A172 (cell line): ENCODE measurements at places on chromosomes 16 and 17.

DNA sequence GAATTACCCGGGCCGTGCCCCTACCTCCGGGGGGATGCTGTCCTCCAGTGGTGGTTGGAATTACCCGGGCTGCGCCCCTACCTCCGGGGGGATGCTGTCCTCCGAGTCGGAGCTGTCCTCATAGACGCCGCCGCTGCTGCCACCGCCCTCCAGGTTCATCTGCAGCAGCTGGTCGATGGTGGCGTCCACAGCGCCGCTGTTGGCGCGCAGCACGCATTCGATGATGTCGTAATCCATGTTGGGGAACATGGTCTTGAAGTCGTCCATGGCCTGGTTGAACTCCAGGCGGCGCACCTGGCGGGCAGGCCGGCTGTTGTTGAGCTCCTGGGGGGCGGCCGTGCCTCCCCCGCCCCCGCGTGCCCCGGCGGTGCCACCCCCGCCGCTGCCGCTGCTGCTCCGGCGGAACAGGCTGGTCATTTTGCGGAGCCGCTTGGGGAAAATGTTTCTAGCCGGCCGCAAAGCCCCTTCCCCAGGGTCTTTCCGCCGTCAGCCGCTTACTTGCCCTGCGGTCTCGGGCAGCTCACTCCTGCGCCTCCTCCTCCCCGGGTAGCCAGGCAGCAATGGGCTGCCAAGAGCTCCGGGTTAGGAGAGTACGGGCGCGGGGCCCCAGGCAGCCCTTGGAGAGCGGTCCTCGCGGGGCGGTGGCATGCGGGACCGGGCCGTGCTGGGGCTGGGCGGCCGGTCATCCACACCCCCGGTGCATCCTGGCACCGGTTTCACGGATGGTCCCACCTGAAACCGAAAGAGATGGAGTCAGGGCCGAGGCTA lies 35.5 kb upstream of the MRPS23 start:
- DNase-seq = no peak

- no peak for DNase-seq
Observed at GRCh38 chr17:48883171-48883570, 9.4 kb upstream of the ATP5MC1 start.

GRCh38 chr16:56262148-56262547 lies 70.9 kb downstream of the GNAO1 start:
- DNase-seq = no peak

GRCh38 chr17:34207572-34207971 lies 47.5 kb upstream of the CCL2 start:
- no peak for DNase-seq

GRCh38 chr16:47713225-47713595 lies 252.1 kb downstream of the PHKB start:
- DNase-seq = peak; percentile 91

GRCh38 chr17:77098884-77099545 lies 41.8 kb upstream of the SEC14L1 start:
- DNase-seq = no peak

DNA sequence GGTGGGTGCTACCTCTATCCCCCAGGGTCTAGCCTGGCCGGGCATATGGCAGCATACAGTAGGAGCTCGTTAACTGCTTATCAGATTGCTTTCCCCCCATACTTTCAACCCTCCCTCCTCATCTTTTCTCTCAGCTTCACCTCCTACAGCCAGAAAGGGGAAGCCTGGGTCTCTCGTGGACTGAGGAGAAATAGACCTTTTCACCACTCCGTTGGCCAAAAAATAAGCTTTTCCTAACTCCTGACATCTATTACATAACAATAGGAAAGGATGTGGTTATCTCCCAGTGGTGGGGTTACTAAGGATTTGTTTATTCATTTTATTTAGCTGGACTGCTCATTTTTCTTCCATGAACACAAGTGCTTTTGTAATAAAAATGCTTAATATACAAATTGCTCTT lies 9.0 kb upstream of the CXCL16 start:
- DNase-seq = no peak
